ENCODE measurements at places on chromosomes 13 and 19.

DNA sequence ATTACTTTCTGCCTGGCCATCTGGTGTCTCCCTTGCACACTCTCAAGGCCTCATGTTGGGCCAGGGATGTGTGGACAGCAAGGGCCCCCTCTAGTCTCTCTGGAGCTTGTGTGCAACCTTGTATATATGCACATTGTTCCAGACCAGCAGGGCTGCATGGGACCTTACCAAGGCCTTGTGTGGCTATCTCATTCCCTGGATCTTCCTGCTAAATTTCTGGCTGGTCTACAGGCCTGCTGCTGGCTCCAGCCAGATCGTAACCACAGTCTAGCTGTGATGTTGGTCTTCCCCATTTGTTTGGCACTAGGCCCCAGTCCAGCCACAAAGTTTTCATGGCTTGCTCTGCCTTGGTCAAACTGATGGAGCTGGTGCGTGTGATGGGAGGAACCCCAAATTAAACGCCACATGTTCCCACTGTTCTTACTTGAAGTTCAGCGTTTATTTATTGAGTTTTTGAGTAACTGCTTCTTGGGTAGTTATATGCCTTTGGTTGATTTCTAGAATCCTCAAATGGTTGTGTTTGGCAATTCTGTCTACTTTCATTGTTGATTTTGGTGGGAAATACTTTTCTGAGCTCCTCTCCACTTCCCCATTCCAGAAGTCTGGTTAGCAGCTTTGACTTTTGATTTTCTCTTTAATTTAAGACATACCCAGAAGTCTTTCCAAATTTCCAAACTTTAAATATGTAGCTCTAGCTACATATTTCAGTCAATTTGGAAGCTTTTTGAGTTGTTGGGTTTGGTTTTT, 56.4 kb downstream of the SIPA1L3 start:
- no peak for DNase-seq

GRCh38 chr13:83536941-83537340, 345.3 kb downstream of the SLITRK1 start:
- no peak for DNase-seq

DNA sequence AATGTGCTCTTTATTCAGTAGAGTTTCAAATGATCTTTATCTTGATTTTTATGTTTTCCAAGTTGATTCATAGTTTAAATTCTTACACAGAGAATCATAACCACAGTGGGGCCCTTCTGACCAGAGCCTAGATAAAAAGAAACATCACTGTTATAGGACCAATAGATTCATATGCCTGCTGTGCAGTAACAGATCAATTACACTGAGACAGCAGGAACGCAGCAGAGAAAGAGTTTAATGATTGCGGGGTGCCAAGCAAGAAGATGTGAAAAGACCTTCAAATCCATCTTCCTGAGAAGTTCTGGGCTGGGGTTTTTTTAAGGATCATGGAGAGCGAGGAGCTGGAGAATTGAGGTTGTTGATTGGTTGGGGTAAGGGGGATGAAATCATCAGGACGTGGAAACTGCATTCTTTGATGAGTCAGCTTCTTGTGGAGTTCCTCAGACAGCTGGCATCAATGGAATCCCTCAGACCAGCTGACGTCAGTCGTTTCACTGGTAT, 346.6 kb downstream of the TBC1D4 start:
- DNase-seq, result no peak

DNA sequence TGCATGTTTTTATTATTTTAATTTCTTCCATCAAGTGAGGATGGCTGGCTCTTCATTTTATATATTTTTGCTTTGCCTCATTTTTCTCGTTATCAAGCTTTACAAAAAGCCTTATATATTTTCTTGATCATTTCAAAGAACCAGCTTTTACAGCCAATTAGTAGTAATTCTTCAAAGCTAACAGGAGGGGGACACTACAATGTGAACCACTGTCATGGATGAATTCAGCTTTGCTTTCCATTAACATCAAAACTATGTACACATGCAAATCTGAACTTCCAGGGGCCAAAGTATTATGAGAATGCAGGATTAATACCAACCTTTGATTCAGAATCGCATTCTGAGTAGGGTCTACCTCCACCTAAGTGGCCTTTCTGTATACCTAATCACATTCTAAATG, 11.1 kb downstream of the UQCRFS1 start:
- no peak for DNase-seq

DNA sequence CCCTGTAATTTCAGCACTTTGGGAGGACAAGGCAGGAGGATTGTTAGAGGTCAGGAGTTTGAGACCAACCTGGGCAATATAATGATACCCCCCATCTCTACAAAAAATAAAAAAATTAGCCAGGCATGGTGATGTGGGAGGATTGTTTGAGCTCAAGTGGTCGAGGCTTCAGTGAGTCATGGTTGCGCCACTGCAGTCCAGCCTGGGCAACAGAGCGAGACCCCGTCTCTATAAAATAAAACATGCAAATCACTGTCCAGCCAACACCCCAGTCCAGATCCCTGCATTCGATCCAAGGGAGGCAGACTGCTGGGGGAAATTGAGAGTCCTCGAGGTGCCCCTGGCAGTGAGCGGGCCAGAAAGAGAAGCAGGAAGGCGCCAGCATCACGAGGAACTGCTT, 7.0 kb downstream of the CYTH2 start:
- DNase-seq, result no peak

DNA sequence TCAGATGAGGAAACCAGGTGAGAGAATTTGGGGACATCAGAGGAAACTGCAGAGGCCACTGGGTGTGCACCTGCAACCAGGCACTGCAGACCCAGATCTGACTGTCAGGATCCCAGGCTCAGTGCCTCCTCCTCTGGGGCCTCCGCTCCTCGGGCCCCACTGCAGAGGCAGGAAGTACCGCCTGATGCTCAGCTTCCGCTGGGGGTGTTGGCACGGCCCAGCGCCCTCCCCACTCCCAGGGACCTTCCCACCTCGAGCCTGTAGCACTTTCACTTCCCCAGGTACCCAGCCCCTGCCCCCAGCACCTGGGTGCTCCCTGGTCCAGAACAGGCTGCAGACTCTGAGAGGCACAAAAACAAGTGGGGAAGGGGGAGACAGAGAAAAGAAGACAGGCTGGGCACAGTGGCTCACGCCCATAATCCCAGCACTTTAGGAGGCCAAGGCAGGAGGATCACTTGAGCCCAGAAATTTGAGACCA, 1.4 kb upstream of the CD37 start:
- peak; percentile 75 for DNase-seq

GRCh38 chr13:32150794-32151193, 119.2 kb downstream of the FRY start:
- DNase-seq, result no peak

GRCh38 chr19:19232261-19232721, 20.5 kb downstream of the NCAN start:
- DNase-seq, result no peak

Measured in CD4-positive, alpha-beta T cell treated with Interleukin-4 for 4 hours (primary cell).